ENCODE measurements at places on chromosomes 7 and 10.

DNA sequence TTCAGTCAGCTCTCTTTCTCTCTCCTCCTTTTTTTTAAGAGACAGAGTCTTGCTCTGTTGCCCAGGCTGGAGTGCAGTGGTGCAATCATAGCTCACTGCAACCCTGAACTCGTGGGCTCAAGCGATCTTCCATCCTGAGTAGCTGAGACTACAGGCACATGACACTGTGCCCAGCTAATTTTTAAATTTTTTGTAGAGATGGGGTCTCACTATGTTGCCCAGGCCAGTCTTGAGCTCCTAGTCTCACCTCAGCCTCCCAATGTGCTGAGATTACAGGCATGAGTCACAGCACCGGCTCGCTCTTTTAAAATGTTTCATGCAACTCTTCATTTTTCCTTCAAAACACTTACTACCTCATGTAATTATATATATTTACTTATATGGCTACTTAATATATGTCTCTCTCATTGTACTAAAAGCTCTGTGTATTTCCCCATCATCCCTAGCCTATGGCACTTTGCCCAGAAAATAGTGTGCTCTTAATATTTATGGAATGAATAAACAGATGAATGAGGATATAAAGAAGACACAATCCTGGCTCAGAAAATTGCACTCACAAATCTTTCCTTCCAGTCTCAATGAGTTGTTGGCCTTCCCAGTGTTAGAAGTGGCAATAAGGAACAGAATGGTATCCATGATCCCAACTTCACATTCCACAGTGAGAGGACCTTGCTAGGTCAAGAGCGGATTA lies 33.9 kb downstream of the EBLN1 start:
- DNase-seq, result no peak

DNA sequence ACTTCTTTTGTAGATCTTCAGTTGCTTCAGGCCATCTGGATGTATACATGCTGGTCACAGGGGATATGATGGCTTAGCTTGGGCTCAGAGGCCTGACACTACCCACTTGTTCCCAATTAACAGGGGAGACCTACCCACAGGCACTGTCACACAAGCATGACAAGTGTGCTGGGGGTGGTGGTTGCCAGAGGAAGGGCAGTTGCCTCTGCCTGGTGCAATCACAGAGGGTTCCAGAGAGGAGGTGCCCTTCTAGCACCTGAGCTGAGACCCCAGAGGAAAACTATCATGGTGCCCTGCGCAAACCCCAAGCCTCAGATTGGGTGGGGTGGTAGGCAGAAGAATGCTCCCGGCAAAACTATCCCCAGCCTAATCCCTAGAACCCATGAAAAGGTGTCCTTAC lies 65.6 kb upstream of the NANOS1 start:
- no peak for DNase-seq

DNA sequence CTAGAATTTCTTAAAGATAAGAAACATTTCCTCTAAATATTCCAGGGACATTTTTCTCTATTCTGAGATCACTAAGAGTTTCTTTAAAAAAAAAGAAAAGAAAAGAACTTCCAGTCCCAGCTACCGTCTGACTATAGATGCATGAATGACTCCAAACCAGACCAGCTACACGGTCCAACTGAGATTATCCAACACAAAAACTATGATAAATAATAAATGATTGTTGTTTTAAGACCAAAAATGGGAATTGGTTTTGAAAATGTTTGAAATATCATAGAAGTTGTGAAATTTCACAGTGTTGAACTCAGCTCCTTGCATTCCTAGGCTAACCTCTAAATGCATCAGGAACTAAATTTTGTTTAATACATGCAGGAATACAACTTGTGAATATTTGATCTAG lies 1619.6 kb upstream of the LRRTM3 start:
- DNase-seq, result no peak

GRCh38 chr7:25583621-25584020 lies 355.3 kb upstream of the NPVF start:
- no peak for DNase-seq

Data from MG63 (cell line).